Stimulated activated CD8-positive, alpha-beta memory T cell treated with anti-CD3 and anti-CD28 coated beads, Interleukin-4, amount 100 ng/mL, for 48 hours (primary cell): ENCODE measurements at places on chromosomes 5 and 9.

DNA sequence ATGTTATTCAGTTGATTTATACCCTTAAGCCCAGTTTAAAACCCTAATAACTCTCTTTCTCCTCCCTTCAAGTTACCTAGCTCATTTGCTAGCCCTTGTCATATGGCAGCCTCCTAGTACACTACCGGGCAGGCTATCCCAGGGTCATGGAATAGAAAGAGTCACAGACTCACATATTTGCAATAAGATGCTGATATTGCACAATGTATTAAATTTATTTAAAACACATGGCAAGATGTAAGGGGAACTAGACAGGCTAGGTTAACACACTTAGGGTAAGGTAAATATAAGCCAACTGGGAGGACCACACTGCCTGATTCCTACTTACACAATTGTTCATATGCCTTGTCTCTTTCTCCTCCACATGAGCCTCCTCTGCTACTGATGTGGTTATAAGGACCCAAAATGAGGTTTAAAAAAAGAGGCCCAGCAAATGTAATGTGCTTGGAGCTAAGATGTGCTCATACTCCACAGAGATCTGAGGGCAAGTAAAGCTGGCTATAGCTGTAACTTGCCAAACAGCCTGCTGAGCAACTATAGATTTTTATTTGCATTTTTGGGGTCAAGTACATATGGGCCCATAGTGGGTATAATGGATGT, 130.0 kb downstream of the ENC1 start:
- DNase-seq: no peak

DNA sequence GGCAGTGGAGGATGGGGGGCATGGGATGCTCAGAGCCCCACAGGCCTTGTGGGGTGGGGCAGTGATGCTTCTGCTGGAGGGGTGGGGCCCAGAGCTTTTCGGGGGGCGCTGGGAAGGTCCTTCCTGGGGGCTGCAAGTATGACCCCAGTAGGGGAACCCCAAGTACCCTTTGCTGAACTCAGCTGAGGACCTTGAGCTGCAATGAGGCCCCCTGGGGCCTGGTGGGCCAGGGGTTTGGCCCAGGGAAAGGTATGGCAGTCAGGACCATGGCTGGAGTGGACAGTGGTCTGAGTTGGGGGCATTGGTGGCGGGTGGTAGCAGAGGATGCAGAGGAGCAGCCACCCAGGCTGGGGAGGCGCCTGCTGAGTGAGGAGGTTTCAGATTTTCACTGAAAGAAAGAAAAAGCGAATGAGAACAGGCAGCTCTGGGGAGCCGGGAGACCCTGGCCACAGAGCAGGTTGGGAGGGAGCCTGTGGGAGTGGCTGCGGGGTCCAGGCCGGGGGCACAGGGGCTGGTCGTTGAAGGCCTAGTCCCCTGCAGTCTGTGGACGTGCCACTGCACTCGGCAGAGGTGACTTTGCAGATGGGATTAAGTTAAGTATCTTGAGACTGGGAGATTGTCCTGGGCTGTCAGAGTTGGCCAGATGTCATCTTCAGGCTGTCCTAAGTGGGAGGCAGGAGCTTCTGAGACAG, 19.2 kb downstream of the WNK2 start:
- DNase-seq: no peak

DNA sequence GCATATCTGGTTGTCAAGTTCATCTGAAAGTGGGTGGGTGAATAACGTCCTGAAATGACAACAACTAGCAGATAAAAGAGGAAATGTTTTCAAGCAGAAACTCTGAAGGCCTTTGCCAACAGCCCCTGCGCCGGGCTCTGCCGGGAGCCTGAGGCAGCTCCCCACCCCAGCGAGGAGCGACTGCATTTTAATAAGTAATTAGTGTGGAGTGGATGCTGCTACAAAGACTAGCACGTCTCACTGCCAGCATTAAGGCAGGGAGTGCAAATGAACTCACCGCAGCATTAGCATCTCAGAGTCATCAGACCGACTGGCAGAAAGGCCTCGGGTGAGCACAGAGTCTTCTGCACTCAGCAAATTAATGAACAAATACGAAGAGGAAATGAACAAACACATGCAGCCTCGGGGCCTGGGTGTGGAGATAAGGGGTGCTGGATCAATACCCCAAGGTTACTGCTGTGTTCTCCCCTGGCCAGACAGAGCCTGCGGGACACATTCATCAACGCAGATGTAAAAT, 63.8 kb downstream of the VAV2 start:
- DNase-seq: no peak

DNA sequence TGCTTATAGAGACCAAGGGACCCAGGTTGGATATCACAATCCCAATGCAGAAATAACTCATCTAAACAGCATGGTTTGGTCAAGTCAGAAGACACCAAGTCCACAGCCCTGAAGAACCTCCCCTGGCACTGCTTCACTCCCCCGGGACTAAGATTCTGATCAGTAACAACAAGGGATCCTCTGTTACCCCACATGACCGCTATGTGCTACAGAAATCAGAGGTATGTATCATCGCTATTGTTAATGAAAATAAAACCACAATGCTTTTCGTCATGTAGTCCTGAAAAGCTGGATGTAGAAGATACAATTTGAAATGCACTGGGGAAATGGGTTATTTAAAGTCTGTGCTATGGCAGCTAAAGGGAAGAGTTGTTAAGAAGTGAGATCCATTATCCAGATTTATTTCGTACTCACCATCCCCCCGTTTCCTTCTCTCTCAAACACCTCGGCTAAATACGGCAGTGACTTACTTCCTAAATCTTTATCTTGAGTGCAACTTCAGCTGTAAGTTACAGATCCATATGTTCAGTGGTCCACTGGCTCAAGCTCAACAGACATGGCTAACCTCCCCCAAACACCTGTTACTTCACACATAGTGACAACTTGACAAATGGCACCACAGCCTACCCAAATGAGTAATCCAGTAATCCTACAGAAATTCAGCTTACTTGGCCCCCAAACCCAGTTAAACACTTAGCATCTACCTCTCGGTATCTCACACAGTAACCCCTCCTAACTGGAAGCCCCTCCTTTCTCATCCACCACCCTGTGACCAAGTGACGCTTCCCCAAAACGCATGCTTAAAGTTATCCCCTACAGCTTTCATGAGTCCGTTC, 129.2 kb downstream of the MYO10 start:
- no peak for DNase-seq

DNA sequence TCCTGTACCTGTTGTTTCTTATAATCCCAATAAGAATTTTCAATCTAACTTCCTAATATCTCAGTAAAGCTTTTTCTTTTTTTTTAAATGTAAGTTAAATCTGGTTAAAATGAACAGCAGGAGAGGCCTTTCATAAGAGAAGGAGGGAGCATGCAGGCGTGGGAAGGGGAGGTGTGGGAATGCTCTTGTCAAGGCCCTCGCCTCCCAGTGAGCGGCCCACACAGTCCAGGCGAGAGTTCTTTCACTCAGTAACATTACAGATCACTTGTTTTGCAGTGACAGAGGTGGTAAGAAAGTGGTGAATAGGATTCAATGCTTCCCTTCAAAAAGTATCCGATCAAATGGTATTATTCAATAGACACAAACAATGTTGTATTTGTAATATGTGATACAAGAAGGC, 125.0 kb downstream of the EPB41L4A start:
- DNase-seq: no peak

- no peak for DNase-seq
Observed at GRCh38 chr9:83665580-83666200, 42.1 kb downstream of the UBQLN1 start.

DNA sequence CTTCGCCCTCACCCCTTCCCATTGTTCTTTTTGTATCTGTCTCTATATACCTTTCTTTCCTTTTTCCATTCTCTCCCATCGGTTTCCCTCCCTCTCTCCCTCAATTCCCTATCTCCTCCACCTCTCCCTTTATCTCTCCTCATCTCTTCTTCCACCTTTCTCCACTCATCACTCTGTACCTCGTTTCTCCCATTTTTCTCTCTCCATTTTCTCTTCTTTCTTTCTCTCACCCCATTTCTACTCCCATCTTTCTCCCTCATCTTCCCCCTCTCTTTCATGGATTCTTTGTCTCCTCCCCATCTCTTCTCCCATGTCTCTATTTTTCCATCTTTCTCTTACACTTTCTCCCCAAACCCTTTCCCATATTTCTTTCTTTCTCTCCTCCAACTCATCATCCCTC, 385.9 kb upstream of the CLINT1 start:
- DNase-seq: no peak

GRCh38 chr9:122619996-122620395, 5.5 kb downstream of the OR1Q1 start:
- DNase-seq: no peak

GRCh38 chr5:53503562-53504218, 23.3 kb downstream of the FST start:
- no peak for DNase-seq

GRCh38 chr9:70020991-70021571, 22.6 kb upstream of the MAMDC2 start:
- DNase-seq: no peak

DNA sequence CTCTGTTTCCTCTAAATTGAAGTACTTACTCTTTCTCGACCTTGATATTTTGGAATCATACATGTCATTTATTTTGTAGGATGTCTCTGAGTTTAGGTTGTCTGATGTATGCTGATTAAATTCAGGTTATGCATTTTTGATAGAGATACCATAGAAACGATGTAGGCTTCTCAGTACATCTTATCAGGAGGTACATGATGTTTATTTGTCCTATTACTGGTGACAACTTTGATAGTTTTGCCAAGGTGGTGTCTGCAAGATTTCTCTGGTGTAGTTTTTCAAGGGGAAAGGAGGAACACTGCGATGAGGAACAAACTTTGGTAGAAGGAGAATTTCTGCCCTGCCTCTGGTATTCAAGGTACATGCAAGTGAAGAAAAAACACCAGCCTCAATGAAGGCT, 29.9 kb downstream of the SUB1 start:
- DNase-seq: no peak

GRCh38 chr5:6540111-6540827, 91.6 kb downstream of the UBE2QL1 start:
- DNase-seq: no peak

DNA sequence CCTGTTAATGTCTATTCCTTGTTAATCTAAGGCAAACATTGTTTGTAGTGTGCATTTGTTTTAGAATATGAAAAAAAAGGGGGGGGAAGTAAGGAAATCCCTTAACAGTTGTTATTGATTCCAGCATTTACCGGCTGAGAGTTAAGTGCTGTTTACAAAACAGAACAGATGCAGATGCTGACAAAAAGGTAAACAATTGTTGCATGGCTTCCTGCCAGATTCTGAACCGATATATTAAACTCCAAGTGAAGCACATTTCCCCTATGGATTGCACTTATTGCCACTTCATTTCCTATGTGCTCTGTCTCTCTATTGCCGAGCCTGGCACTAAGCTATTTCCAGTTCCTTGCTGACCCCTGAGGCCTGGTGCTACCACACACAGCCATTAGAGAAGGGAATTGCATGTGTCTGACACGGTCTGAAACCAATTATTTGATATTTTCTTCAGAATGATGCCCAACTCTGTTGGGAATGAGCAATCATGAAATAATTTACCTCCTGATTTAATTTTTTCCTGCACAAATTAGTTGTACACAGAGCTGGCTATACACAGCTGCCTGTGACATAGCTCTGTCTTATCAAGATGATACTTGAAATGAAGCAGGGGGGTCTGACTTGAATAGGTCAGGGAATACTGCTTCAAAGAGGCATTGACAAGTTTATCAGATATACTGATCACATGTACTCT, 109.8 kb downstream of the KIAA0825 start:
- DNase-seq: no peak

- DNase-seq: no peak
Observed at GRCh38 chr9:69204849-69205248, 30.8 kb downstream of the TJP2 start.

- DNase-seq: no peak
Observed at GRCh38 chr9:70136632-70137031, 93.0 kb downstream of the MAMDC2 start.

DNA sequence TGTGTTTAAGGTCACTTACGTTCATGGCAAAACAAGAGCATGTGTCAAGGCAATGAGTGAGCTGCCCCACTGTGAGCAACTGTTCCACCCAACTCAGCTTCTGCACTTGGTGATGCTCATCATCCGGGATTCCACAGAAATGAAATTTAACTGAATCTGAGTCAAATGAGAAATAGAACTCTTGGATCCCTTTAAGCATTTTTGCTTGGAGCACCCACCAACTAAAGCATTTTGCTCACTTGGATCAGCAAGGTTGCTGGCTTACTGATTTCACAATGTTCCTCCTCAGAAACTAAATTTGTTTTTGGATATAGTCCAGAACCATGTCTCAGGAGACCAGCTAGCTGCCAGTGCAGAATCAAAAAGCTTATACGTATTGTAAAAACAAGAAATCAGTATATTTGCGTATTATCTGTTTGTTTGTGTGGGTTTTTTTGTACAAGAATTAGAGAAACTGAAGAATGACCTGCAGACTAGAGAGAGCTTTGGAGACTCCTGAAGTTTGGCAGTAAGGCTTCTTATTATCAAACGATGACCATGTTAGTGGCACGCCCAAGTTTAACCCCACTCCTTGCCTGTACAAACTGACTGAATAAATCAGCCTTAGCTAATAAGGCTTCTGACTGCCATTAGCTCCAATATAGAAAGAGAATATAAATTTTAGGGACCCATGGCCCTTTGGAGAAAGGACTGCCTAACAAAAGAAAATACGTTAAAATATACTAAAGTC, 153.8 kb upstream of the FST start:
- no peak for DNase-seq

DNA sequence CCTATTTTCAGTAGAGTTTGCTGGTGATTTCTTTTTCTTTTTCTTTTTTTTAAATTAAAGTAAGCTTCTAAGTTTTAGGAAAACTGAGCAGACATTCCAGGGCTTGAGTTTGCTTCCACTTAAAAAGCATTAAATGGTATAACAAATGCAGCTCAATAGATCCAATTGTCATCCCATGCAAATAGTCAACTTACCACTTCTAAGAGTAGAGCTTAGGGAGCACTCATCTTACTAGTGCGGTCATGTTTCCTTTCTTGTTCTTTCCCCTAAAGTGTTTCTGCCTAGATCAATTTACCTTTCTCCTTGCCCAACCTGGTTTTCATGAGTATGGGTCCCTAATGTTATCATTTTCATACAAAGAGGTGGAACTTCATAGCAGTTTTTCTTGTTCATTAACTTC, 13.0 kb upstream of the CEP120 start:
- no peak for DNase-seq

DNA sequence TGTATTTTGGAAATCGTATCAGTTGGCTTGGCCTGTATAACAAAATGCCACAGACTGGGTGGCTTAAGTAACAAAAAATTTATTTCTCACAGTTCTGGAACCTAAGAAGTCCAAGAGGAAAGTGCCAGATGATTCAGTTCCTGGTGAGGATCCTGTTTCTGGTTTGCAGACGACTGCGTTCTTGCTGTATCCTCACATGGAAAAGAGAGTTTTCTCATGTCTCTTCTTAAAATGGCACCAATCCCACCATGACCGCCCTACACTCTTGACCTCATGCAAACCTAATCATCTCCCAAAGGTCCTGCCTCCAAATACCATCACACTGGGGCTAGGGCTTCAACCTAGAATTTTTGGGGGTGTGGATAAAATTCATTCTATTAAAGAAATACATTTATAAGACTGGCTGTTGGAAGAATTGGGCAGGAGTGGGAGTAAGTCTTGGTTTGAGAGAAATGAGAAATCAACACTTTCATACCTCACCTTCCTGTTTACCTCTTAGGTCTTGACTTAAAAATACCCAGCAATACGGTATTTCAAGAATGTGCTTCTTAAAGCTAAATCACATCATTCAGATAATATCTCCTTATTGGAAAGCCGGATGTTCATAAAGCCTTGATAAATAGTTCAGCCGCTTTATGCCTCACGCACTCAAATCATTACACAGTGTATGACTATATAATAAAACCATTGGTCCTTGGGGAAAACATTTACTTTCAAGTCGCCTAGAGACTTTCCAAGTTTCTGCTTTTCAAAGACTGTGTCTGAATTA, 28.7 kb downstream of the PTTG1 start:
- no peak for DNase-seq
